ENCODE measurements at places on chromosomes 16 and 17.

GRCh38 chr16:67345401-67345800 lies 18.8 kb downstream of the LRRC36 start:
- DNase-seq, result no peak

- no peak for DNase-seq
Measured at GRCh38 chr16:79571065-79571902, 29.3 kb downstream of the MAF start.

GRCh38 chr17:51496378-51496777 lies 236.0 kb downstream of the UTP18 start:
- no peak for DNase-seq

DNA sequence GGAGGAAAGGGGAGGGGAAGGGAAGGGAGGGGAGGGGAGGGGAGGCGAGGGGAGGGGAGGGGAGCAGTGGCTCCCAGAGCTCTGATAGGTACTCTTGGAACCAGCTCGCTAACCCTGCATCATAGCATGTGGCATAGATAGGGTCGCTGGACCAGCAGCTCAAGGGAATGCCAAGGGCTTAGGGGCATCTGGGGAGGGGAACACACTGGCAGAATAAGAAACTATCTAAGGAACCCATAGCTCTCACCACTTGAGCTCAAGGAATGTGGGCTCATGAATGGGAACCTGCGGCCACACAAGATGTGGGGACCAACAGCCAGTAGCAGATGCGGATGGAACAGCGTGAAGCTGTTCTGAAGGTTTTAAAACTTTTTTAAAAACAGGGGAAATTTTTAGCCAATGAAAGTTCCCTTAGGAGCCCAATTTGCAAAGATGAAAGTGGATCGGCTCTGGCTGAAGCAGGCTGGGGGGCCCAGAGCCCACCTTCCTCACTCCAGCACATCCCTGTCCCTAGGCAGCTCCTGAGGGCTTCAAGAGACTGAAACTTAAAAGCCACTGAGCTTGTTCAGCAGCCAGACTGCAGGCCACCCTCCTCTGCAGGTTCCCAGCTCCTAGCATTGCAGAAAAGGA lies 46.9 kb downstream of the PIMREG start:
- no peak for DNase-seq

DNA sequence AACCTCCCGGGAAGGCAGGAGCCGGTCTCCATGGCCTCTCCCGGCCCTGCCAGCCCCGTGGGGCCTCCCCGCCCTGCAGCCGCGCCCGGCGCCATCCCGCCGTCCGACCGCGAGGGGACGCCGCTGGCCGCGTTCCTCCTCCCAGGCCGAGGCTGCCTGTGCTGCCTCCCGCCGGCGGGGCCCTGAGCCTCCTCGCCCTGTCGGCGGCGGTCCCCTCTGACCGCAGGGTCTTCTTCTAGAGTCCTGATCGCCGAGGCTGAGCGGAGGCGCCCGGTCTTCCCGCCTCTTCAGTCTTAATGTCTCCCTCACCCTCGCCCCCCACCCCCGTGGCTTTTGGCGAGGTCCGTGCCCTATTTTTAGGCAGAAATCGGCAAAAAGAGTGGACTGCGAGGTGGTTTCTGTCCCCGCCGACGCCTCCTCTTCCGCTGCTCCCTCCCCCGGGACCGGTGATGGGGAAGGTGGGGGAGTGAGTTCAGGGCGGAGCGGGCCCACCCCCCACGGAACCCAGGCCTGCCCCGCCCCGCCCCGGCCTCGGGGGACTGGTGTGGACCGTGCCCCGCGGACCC lies 794 bp upstream of the CPNE7 start:
- DNase-seq, result peak; percentile 8

GRCh38 chr16:76729525-76729924 lies 452.3 kb downstream of the CNTNAP4 start:
- DNase-seq, result no peak

DNA sequence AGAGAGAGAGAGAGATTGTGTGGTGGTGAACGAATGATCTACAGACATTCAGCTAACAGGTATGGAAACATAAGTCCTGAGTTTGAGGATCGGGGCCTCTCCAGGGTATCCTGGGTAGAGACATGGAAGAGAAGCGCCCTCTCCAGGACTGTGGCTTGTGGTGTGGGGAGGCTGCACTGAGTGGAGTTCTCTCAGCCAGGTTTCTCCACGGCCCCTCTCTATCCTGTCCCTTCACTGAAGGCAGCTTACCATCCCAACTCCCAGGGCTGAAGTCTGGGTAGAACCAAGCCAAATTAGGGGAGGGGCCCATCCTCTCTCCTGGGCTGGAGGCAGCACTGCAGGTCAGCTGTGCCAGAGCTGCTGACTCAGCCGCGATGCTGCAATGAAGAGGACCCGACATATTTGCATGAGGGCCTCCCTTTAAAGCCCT lies 6.2 kb downstream of the C1QL1 start:
- peak; percentile 13 for DNase-seq

DNA sequence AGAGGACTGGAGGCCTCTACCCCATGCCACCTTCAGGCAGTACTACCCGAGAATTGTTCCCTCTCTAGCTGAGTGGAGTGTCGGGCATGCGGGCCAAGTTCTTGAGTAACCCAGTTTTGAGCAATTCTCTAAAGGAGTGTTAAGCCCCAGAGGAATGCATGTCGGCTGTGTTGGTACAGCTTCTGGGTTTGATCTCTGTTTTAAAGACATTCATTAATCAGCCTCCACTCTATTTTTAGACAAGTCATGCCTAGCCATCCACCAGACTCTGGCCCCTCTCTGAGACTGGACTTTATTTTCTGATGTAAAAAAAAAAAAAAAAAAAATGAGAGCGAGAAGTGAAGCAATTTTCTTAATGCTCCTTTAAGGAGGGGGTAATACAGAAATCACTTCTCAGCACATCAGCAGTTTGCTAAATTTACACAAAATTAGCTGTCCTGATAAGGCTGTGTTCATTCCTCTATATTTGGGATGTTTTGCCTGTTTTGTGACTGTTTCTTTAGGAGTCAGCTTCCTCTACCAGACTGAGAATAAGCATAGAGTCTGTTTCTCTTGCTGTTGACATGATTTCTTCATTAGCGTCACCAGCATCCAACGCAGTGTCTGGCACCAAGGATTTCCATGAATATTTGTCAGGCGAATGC lies 88.7 kb downstream of the AXIN2 start:
- DNase-seq, result no peak

DNA sequence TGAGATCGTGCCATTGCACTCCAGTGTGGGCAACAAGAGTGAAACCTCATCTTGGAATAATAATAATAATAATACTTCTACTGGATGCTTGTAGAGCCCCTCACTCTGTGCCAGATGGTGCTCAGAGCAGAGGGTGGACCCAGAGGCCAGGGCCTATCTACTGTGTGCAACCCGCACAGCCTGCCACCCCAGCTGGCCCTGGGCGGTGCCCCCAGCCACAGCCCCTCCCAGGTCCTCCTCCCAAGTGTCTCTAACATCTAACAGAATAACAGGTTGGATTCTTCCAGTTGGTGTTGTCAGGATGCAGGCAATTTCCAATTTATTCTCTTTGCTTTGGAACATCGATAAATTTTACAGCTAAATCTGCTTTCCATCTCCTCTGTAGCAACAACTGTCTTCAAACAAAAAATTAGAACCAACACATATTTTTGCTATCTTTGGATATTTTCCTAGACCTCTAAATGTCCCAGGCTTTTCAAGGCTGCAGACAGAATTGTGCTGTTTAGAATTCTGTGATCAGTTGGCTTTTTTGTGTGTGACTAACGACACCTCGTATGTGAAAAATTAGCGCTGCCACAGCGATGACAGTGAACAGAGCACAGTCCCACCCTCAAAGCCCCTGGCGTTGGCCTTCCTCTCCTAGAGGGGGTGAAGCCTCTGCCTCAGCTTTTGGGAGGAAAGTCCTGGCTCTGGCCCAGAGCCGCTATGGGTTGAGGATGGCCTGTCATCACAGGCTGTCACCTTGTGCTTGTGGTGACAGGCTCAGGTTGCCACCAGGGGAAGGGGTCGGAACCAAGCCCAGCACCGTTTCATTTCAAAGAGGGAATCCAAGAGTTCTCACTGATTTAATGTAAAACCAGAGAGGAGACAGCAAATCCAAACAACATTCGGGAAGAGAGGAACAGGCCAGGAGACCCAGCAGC lies 7.6 kb upstream of the EVPL start:
- DNase-seq, result peak; percentile 29

DNA sequence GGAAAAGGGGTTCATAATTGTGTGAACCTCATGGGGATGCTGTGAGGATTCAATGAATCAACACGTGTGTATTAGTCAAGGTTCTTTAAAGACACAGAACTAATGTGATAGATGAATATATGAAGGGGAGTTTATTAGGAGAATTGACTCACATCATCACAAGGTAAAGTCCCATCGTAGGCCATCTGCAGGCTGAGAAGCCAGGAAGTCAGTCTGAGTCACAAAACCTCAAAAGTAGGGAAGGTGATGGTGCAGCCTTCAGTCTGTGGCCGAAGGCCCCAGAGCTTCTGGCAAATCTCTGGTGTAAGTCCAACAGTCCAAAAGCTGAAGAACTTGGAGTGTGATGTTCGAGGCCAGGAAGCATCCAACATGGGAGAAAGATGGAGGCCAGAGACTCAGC lies 413.4 kb downstream of the CDH13 start:
- DNase-seq, result no peak

- no peak for DNase-seq
Measured at GRCh38 chr17:82042649-82043048, 5.2 kb upstream of the DCXR start.

- DNase-seq, result no peak
Measured at GRCh38 chr17:49146620-49147306, 14.2 kb downstream of the B4GALNT2 start.

DNA sequence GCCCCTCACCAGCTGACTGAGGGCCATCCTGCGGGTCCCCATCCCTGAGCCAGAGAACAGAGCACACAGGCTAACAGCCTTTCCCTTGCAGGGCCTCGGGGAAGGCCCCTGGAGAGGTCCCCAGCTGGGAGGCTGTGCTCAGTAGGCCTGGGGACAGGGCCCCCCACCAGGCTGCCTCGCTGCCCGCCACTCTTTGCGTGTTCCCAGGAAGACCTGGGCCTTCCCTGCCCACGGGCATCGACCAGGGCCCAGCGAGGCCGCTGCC lies 785 bp downstream of the HID1 start:
- no peak for DNase-seq

DNA sequence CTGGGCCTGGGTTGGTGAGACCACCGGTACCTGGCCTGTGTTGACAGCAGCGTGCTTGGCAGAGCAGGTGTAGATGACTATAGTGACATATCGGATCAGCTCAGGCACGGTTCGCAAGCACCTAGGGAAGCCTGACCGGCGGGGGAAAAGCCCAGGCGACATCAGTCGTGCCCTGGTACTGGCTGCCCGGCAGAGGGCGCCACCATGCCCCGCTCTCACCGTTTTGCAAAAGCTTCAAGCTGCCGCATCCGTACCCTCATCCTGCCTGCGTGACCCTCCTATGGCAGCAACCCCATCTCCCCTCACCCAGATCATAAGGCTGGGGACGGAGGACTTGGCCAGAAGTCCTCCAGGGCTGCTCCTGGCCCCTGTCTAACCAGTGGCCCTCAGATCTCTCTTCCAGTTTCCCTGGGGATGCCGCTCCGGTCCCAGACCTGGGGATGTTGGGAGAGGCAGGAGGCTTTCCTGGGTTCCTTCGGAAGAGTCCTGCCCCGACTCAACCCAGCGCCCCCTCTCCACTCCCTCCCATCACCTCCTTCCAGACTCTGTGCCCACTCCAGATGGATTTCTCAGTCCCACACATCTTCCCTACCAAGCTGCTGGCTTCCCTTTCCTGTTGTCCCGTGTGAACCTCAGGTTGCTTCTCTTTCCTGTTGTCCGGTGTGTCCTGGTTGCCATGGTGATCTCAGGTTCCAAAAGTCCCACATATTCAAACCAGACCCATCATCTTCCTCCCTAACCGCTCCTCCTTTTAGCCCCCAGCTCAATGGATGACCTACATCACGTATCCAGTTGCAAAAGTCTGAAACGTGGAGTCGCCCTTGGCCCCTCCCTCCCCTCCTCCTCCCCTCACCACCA lies 13.7 kb downstream of the ALOX12B start:
- peak; percentile 52 for DNase-seq

DNA sequence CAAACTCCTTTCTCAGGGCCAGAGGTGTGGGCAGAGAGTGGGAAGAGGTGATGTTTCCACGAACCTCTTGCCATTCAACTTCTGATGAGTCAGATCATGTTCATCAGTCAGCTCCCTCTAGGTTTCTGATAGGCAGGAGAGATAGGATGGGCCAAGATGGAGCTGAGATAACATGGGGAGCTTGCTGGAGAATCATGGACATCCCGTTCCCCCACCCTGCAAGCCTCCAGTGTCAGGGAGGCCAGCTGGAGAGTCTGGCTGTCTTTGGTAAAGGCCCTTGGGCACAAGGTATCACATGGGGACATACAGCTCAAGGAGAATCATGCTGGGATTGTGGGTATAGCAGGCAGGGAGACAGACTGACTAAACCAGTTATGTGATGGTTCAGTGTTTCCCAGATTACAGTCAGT lies 136.0 kb upstream of the IRX3 start:
- DNase-seq, result no peak

GRCh38 chr16:19071811-19072777 lies 4.7 kb downstream of the COQ7 start:
- peak; percentile 31 for DNase-seq

DNA sequence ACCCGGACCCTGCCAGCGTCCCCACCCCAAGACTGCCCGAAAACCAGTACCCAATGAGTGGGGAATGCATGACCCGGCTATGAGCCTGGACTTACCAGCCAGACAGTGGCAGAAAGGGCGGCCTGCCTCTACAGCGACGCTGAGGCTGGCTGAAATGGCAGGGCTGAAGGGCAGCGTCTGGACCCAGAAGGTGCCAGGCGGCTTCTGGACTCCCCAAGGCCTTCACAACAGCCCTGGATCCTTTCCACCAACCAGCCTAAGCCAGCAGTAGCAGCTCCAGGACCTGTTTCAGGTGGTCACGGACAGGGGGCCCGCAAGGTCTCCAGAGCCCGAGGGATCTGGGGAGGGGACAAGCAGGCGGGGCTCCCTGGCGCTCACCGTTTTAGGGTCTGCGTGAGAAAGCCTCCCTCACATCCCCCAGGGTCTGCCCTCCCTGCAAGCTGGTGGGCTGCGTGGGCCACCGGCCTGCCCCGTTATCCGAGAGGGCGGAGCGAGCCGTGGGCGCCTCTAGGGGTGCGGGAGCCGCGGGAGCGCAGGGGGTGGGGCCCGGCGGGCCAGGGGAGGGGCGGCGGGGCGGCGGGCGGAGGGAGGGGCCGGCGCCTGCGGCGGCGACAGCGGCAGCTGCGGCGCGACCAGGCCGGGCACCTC lies at the start of gene RIPOR1:
Gene RIPOR1 (plus strand): TSS at position 608 of the 648 bp plus-strand sequence. CDS start 9,618 bp downstream, outside the sequence.
- no peak for DNase-seq

DNA sequence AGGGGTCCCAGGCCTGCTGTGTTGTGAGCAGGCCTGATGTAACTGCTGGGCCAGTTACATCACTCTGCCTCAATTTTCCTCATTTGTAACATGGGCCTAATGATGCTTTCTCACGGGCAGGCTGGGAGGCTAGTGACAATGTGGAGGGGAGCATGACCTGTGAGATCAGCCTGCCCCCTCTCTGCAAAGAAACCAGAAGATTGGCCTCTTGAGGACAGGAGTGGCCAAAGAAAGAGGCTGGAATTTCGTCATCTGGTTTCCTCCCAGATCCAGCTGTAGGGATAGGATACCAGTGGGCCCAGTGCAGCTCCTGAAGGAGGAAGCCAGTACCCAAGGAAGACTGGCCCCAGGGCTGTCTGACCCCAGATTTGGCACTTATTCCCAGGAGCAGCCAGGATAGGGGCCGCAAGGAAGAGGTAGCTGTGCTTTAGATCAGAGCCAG lies 615 bp upstream of the SREBF1 start:
- no peak for DNase-seq
